Stimulated activated CD4-positive, alpha-beta T cell treated with anti-CD3 and anti-CD28 coated beads, Interleukin-1b, Interleukin-23, amount 100 ng/mL, for 24 hours (primary cell): ENCODE measurements at places on chromosomes 3 and 15.

DNA sequence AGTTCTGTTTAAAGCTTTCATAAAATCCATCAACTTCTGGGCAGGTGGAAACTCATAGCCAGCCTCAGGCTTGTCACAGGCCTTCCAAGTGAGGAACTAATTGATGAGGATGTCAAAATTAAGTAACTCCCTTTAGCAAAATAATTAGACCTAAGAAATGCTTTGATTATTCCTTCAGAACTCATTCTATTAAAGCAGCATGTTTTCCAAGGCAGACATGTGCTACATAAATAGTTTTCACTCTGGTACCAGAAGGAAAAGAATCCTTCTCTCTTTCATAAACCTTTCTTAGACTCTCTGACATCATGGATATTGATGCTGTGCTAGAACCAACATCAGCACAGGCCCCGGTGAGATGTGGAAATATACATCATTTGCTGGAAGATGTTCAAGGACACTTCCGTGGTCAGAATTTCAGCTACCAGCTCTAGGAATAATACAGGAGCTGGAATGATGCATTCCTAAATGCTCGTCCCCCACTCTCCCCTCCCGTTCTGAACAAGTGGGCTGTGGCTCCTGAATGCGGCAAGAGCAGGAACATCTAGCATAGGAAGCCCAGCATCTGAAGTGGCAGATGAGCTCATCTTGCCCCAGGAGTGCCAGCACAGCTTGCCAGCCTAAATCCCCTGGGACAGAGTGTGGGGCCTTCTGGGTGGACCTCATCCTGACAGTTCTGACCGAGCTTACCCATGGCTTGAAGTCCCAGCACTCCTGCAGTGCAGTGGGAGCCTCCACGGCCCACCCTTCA, 82.4 kb downstream of the WWTR1 start:
- no peak for DNase-seq

- DNase-seq: no peak
Observed at GRCh38 chr15:81728726-81729125, 317.1 kb downstream of the MEX3B start.

- no peak for DNase-seq
Observed at GRCh38 chr15:96070636-96071035, 259.9 kb upstream of the NR2F2 start.

- DNase-seq: no peak
Observed at GRCh38 chr3:170632780-170633179, 46.9 kb upstream of the SLC7A14 start.

DNA sequence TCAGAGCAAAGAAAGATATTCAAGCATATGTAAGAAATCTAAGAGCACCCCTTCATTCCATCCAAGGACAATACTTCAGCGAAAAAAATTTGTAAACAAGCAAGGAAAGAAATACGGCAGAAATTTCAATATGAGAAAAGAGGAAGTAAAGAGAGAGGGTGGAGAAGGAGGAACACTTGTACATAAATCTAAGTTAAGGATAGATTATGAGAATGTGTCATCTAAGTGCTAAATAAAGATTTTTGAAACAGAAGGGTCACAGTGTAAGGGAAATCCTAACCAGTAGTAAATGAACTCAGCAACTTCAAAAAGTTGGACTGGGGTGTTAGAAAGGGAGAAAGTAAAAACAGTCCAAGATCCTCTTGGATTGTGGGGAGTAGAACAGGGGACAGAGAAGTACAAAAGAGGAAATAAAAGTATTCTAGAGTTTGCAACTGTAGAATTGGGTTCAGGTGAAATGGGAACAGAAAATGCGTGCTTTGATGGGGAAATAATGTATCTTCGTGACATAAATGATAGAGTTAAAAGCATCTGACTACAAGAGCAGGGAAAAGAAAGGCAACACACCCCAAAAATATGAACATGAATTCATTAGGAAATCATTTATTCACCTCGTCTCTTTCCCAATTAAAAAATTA, 68.5 kb upstream of the ATP13A5 start:
- DNase-seq: no peak

GRCh38 chr3:45145681-45146614, at the start of gene CDCP1:
Gene CDCP1 (minus strand): TSS chr3:45146378. CDS start chr3:45146287, 91 bp downstream.
- DNase-seq: no peak

DNA sequence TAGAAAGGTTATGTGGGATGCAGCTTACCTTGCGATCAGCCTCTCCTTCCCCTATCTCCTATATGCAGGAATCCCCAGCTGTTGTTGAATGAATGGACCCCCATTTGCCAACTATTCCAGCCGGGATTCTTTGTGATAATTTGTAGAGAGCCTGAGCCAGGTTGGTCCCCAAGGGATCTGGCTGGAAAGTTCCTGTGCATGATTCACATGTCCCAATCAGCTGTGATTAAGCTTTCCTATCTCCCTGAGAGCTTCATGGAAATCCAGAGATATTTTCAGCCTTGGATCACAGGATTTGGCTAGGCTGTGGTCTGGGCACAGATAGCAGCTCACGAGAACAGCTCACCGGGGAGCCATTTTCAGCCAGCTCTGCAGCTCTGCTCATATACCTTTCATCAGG, 76.7 kb downstream of the ARNT2 start:
- DNase-seq: no peak

GRCh38 chr3:71228156-71228866, 355.2 kb downstream of the FOXP1 start:
- DNase-seq: no peak

GRCh38 chr3:11304175-11304574, 32.0 kb downstream of the ATG7 start:
- DNase-seq: no peak

GRCh38 chr15:75114796-75115195, 86.9 kb upstream of the C15orf39 start:
- no peak for DNase-seq

DNA sequence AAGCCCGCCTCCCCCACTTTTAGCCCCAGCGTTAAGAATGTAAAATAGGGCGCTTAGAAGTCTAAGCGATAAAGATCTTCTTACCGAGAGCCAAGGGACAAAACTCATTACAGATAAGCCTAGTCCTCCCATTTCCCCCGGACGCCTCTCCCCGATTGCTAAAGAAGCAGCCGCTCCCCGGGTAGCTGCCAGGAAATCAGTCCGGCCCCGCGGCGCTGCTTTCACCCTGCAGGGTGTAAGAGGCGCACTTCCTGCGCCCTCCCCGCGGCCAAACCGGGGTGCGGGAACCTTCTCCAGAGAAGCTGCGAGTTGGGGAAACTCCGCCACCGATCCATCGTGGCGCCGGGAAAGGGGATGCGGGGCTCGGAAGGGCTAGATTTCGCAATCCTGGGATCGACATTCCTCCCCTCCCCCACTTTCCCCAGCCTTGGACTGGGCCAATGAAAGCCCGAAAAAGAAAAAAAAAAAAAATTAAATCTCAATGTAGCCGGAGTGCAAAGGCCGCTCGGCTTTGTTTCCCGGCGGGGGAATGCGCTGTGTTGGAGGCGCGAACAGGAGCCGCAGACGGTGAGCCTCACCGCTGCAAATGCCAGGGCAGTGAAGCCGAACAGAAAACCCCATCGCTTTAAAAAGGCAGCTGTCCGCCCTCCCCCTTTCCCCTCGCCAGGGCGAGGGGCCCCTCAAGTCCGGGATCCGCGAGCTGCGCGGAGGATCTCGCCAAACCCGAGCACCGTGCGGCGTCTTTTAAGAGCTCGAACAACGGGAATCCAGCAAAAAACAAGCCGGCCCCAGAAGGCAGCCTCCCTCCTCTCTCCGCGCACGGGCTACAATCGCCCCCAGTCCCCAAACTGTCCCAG, 626 bp upstream of the PTPRG start:
- DNase-seq: no peak

DNA sequence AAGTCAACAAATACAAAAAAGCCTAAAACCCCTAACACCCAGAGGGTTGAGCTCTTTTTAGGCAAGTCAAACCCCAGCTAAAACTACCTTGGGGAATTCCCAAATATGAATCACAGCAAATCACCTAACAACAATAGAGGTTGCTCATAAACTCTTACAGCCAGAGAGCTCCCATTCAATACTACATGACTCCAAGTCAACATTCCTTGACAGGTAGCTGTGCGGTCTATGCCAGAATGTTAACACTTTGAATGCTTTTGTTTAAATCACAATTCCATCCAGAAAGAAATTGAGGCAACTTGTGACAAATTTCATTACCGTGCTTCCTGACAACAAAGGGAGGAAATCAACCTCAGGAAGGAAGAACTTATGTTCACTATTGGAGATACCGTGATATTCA, 7.5 kb upstream of the UACA start:
- DNase-seq: no peak

DNA sequence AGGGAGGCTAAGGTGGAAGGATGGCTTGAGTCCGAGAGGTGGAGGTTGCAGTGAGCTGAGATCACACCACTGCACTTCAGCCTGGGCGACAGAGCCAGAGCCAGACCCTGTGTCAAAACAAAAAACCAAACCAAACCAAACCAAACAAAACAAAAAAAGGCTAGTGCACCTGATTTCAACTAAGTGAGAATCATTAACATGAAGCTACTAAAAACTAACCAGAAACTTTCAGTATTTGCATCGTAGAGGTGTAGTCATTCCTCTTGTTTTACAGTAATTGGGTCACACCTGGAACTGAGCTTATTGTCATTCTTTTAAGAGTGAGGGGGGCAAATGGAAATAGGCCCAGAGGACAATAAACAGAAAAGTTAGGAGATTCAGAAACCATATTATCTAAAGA, 58.5 kb downstream of the ST6GAL1 start:
- DNase-seq: no peak

GRCh38 chr3:151709847-151710246, 23.9 kb upstream of the AADACL2 start:
- no peak for DNase-seq

DNA sequence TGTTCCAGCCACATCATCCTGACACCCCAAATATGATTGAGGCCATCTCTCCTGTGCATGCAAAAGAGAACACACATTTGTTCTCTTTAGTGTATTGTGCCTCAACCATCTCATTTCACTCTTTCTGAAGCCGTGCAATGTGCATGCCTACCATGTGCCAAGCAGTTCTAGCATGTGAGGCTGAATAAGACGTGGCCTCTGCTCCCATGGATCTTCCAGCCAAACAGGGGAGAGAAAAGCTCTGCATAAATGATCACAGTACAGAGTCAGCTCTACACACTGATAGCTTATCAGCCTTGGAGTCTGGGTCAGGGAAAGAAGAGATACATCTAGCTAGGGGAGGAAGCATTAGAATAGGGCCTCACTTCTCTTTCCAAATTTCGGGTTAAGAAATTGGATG, 48.2 kb upstream of the ATG7 start:
- no peak for DNase-seq

- DNase-seq: no peak
Observed at GRCh38 chr3:63992516-63993209, 30.6 kb downstream of the PSMD6 start.

DNA sequence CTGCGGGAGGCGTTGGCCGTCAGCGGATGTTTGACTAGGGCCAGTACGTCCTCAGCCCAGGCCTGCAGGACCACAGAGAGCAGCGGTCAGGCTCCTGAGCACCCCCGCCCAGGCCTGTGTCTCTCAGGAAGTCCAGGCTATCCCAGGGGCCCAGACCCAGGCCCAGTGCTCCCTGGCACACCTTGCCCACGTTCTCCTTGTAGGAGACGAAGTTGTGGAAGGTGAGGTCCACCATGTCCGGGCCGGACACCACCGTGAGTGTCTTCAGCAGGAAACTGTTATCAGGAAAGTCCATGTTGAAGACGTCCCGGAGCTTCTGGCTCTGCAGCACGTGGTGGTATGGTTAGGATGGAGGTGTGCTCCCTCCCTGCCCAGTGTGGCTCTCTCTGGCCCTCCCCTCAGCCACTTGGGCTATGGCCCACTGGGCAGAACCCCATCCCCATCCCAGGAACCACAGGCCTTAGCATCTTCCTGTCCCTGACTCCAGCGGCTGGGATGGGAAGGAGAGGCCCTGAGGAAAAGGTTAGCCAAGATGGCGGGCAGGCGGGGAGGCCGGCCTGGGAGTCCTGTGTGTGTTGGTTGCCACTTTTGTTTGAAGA, 5.3 kb downstream of the PLCB2 start:
- DNase-seq: no peak

DNA sequence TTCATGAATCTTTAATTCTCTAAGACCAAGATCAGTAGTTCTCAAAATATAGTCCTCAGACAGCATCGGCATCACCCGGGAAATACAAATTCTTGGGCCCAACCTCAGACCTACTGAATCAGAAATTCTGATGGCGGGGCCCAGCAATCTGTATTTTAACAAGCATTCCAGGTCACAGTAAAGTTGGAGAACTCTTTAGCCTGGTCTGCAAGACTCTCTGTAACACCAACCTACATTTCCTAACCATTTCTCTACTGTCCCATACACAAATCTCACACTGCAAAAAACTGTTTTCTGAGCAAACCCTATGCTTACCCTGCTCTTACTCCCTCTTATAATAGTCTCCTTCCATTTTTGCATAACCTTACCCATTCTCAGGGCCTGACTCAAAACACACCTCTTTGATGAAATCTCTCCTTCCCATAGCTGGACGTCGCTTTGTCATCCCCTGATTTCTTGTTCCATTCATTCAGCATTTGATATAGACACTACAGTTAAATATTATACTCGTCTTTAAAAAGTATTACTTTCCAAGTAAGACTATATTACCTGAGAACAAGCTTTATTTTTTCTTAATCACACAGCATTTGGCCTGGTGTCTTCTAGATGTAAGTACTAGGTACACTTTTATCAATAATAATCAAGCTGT, 83.3 kb upstream of the MYO5C start:
- DNase-seq: no peak

GRCh38 chr15:99511866-99512661, 53.7 kb upstream of the MEF2A start:
- DNase-seq: no peak

- DNase-seq: no peak
Observed at GRCh38 chr15:24919446-24919845, 35.3 kb upstream of the SNRPN start.

DNA sequence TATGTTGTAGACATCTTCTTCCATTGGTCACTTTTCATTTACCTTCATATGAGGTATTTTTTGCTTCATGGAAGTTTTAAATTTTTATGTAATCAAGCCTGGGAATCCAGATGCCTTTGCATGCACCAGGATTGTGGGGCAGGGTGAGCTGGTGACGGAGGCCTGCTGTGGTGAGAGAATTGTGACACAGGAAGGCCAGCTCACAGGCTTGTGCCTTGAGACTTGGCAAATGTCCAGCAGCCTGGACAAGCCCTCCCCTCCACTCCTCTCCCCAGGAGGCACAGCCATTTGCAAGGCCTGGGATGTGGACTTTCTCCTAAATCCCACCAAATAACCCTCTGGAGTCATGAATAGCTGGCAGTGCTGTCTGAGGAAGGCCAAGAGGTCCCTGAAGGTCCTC, 67.4 kb downstream of the RHCG start:
- DNase-seq: no peak

GRCh38 chr3:158864492-158864891, 62.6 kb downstream of the MFSD1 start:
- DNase-seq: no peak

- no peak for DNase-seq
Observed at GRCh38 chr3:174204765-174205164, 654.4 kb upstream of the NAALADL2 start.

- no peak for DNase-seq
Observed at GRCh38 chr3:153547970-153548369, 385.9 kb downstream of the RAP2B start.
